ENCODE measurements at places on chromosomes 6 and 20. TPM values are rescaled to one million over a fixed set of nuclear protein-coding genes. Genes with fewer than 3 reads are reported as not detected.

TRAPPC3L gene
- total RNA-seq: under 0.01 TPM

LY6G5C gene
- 1.2 TPM for total RNA-seq

ME1 gene
- 7.6 TPM for total RNA-seq

TENT5A gene
- 9.6 TPM for total RNA-seq

EIF6 gene
- 178 TPM for total RNA-seq

UBD gene
- 91.9 TPM for total RNA-seq

NNAT gene
- total RNA-seq: 0.13 TPM

SKIC2 gene
- total RNA-seq: 25.4 TPM

RBM24 gene
- total RNA-seq: 0.64 TPM

NKAPL gene
- under 0.01 TPM for total RNA-seq

C20orf144 gene
- under 0.01 TPM for total RNA-seq

OLIG3 gene
- not detected for total RNA-seq

PI16 gene
- total RNA-seq: not detected

FERMT1 gene
- total RNA-seq: 0.13 TPM

MDFI gene
- 56.9 TPM for total RNA-seq

TMEM244 gene
- not detected for total RNA-seq

EEF1A2 gene
- 22.0 TPM for total RNA-seq

PABPC1L gene
- 0.64 TPM for total RNA-seq

PI3 gene
- total RNA-seq: not detected

TMEM200A gene
- total RNA-seq: under 0.01 TPM

RIPOR2 gene
- total RNA-seq: 0.13 TPM
